ENCODE measurements at places on chromosomes 2 and 18.

GRCh38 chr18:43642727-43643330, 365.5 kb upstream of the SYT4 start:
- DNase-seq = no peak

- no peak for DNase-seq
These were observed 31.1 kb upstream of the PAX8 start for GRCh38 chr2:113309655-113310387.

GRCh38 chr2:169131587-169132512, 62.5 kb downstream of the DHRS9 start:
- DNase-seq = no peak

- no peak for DNase-seq
These were observed 239.8 kb downstream of the CALCRL start for GRCh38 chr2:187208199-187208785.

GRCh38 chr2:229267080-229267479, 4.0 kb downstream of the PID1 start:
- DNase-seq = no peak

- DNase-seq = peak; percentile 4
These were observed 40.6 kb downstream of the DHX57 start for GRCh38 chr2:38835015-38835601.

- no peak for DNase-seq
These were observed 27.0 kb upstream of the HK2 start for GRCh38 chr2:74806920-74807319.

DNA sequence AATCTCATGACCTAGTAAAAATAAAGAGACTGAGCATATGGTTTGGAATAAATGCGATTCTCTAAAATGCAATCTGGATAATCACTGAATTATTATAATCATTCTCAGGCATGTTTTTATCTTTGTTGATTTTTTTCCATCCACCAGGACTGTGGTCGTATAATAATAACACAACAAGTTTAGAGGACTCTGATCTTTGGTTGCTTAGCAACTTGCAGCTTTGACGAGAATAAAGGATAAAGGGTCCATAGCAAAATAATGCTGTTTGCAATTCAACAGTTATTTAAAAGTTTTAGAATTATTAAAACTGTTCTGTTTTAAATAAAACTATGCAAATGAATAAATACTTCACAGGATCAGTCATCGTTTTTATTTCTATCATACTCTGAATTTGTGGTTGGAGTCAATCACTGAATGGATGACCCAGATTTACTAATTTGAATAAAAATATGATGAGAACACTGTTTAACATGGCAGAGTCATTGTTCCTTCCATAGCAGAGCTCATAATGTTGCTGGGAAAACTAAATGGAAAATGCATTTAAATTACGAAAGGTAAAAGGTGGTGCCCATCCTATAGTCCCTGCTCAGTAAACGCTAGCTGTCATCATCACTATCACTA, 29.3 kb downstream of the DNER start:
- no peak for DNase-seq

- DNase-seq = no peak
These were observed 319.0 kb upstream of the CHAC2 start for GRCh38 chr2:53448591-53448990.

DNA sequence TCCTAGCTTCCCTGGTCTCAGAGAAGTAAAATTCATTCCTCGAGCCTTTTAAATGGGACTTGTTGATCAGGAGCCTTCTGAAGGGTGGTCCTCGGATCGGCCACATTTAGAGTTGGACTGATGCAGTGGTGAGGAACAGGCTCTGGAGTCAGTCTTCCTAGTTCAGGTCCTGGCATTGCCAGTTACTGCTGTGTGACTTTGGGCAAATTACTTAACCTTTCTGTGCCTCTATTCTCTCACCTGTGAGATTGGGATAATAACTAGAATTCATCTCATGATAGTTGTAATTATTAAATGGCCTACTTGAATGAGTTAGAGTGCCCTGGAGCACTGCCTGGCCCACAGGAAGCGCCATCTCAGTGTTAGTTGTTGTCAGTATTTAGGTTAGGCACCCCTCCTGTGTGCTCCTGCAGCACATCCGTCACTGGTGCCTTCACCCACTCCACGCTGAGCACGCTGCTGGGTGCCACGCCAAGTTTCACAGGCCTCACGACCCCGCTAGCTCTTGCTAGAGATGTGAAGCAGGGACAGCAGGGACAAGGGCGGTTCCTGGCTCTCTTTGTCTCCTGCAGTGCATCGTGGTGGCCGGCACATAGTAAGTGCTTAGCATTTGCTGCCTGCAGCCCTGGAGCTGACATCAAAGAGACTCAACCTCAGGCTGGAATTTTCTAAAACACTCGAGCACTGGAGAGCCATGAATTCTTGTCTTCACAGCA, 122.9 kb downstream of the FAM210A start:
- no peak for DNase-seq

DNA sequence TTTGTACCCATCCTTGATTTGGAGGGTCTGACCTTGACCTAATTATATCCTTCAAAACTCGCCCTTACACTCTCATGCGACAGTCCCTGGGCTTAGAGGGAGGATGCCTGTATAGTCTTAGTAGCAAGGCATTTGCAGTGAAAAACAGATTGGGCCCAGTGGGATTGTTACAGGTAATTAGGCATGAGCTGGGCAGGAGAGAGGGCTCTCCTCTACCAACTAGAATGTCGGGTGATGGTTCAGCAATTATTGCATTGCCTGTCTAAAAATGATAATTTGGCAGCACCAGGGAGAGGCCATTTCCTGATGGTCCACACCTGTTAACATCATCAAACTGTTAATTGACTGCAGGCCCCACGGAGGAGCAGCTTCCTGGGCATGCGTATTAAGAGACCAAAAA, 32.4 kb downstream of the COMMD1 start:
- DNase-seq = no peak

DNA sequence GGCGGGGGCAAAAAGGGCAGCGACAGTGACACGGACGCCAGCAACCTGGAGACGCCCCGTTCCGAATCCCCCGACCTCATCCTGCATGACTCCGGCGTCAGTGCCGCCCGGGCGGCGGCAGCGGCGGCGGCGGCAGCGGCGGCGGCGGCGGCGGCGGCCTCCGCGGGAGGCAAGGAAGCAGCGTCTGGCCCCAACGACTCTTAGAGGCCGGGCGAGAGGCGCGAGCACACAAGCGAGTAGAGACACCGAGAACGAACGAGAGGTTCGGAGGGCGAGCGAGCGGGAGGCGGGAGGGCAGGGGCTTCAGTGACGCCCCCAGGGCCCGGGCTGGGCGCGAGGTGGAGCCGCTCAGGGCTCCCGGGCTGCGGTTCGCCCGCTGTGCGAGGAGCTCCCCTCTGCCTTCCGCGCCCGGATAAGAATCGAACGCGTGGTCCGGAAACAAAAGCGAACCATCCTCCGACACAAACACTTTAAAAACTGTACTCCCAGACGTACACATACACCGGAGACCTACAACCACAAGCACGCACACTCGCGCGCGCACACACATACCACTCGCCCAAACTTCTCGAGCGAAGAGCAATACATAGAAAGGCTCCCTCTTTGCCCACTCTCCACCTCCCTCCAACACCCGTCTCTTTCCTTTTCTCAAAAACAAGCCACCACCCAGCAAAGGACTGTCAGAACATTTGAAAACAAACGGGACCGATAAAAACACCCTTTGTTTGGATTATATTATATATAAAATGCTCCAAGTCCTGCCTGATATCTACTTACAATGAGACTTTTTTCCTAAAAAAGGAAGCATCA, 2.8 kb downstream of the SP9 start:
- no peak for DNase-seq

GRCh38 chr2:207286106-207286505, 120.4 kb upstream of the KLF7 start:
- no peak for DNase-seq

DNA sequence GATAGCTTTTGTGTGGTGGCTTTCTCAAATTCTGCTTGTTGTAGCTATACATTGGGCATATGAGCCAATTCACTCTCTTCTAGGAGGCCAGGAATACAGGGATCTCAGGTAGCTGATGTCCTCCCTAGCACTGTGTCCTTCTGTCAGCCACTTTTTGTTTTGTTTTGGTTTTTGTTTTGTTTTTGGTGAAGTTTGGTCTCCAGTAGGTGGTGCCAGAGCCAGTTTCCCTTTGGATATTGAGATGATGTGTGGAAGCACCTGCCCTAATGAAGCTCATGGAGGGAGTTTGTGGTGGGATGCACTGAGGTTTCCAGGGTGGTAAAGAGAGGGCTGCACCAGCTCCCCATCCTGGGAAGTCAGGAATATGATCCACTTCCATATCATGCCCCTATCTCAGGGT, 100.5 kb upstream of the VWC2L start:
- no peak for DNase-seq

DNA sequence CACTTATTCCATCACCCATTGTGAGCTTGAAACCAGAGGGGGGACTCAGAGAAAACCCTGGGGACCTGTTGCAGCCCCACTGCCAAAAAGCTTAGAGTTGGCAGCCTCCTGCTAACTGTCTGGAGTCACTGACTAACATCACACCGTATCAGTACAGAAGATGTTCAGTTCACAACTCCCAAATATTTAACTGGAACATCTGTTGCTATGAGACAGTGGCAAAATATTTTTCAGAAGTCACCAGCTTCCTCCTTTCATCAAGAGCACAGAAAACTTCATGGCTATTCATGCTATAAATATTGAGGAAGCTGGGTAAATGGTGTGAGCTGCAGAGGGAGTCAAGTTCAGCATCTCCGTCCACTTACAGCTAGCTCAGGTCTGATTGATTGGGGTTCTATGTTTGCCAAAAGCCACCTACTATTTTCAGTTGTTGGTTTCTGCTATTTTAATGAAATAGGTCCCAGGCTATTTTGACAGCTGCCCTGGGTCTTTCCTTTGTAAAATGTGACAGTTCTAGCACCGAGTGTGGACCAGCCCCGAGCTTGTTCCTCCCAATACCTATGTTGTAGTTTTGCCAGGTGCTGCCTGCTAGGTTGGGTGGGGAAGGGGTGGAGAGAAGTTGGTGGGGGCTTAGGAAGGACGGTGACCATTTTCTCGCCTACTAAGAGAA, 9.8 kb downstream of the TUBB6 start:
- no peak for DNase-seq

DNA sequence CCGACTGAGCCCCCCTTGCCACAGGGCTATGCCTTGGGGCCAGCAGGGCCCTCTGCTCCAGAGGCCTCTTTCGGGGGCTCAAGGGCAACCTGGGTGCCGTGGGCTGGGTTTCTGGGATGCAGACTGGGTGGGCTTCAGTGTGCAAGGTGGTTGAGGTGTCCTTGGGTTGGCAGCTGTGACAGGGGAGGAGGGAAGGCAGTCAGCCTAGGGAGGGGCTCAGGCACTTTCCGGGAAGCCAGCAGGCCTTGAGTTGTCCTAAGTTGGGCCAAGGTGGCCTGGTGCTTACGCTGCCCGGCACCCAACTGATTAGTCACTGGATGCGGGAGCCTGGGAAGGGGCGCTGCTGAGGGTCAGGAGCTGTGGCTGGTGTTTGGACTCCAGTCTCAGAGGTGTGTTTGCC, 199.5 kb downstream of the TWIST2 start:
- DNase-seq = no peak

DNA sequence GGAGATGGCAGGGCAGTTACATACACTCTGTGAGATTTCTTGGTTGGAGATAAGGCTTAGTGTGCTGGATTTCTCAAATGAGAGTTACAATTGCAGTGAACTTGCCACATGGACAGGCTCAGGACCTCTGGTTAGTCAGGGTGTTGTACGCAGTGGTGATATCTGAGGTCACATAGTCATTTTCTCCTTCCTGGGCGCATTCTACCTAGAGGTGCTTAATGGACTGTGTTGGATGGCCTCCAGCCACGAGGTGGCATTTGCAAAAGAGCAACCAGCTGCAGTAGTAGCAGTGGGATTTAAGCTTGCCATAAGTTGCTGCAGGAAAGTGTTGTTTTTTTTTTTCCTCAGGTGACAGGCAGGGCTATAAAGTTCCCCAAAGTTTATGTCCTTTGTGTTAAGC, 173.8 kb upstream of the TMEM200C start:
- no peak for DNase-seq

GRCh38 chr18:24470805-24471204, 10.4 kb downstream of the HRH4 start:
- DNase-seq = no peak

DNA sequence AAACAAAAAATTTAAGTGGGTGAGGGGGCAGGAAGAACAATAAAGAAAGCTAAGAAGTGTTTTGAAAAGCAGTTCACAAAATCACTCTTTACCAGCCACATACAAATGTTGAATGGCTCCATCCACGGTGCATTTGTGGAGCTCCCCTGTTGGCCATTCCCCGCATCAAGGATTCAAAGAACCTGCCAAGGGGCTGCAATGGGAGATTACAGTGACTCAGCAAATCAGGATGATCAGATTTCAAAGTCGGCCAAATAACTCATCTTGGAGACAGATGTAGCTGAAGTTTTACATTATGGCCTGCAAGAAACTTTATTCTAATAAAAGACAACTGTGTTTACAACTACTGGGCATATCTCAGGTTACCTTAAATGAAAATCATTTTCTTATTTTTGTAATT, 26.9 kb downstream of the COL4A3 start:
- no peak for DNase-seq

- DNase-seq = no peak
These were observed 106.1 kb downstream of the UGGT1 start for GRCh38 chr2:128197059-128197458.

DNA sequence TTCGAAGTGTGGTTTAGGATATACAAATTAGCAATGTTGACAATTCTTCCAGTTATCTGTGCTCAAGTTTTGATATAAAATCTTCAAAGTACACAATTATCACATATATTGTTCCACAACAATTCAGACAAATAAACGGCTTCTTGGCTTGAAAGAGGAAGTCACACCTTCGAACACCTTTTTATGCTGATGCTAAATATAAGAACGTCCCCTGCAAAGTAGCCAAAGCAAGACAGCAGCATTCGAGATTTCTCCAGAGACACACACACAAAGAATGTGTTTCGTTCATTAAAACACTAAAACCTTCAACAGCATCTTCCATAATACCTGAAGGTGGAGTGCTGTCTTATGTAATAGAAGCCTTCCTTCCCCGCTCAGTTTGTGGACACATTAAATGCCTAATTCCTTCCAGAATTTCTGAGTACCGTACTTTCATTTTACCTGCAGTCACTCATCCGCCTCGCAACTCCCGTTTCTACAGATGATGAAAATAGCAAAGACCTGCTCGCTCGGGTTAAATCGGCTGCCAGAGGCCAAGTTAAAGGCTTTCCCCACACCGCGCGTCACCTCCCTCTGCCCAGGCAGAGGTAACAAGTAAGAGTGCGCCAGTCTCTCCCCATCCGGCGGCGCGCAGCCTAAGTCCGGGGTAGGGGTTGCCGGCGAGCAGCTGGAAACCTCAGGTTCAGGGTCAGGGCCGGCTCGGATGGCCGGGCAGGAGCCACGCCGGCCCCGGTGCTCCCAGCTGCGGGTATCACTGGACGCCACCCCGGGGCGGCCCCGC, 847 bp downstream of the SERPINE2 start:
- peak; percentile 16 for DNase-seq

- DNase-seq = no peak
These were observed 421.4 kb upstream of the TCF4 start for GRCh38 chr18:56009411-56009810.

DNA sequence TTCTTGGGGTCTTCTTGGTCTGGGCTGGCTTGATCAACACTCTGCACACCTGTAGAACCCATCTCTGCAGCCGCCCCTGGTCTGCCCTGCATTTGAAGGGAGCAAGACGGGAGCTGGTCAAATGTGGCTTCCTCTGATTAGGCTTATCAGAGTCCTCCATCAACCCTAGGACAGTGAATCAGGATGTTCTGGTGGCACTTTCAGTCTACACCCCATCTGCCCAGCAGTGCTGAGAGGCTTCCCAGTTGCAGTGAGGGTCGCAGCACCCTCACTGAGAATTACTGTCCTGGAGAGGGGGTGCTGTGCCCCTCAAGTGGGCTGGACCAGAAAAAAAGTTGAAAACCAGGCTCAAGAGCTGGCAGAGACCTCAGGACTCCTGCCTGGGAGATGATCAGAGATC, 152.9 kb downstream of the DYSF start:
- no peak for DNase-seq

- no peak for DNase-seq
These were observed 339.2 kb downstream of the PDE11A start for GRCh38 chr2:177733322-177733855.

All from NCI-H1436 (cell line).